ENCODE measurements at places on chromosomes 1 and 21.

GRCh38 chr1:174623324-174624035 lies 175.7 kb downstream of the GPR52 start:
- DNase-seq = no peak

GRCh38 chr1:903305-903704 lies 20.4 kb upstream of the SAMD11 start:
- no peak for DNase-seq

DNA sequence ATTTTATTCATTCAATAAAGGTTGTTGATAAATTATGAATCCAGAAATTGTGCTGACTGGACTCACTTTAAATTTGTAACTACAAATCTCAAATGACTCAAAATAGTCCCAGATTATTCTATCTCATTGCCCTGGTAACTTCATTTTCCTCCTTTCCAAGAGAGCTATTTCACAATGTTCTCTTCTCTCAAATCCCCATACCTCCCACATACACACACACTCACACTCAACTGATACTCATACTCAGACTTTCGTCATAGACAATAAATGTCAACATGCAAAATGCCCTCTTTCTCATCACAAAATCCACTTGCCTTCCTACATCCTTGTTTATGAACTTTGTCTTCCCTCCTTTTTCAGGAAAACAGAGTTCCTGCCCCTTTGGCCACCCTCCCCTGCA lies 33.3 kb downstream of the EXTL2 start:
- no peak for DNase-seq

DNA sequence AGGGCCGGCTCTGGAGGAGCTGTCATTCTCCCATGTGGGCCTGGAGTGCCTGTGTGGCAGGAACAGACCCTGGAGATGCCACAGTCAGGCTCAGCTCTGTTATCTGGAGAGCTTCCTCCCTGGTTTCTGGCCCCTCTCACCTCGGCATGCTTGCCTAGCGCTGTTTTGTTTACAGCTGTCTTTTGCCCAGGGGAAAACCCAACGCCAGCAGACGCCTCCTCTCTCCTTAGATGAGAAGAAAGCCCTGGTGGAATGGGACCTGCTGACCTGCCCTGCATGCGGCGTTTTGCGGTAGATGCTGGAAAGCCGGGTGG lies 104.9 kb downstream of the CRYAA start:
- DNase-seq = no peak

DNA sequence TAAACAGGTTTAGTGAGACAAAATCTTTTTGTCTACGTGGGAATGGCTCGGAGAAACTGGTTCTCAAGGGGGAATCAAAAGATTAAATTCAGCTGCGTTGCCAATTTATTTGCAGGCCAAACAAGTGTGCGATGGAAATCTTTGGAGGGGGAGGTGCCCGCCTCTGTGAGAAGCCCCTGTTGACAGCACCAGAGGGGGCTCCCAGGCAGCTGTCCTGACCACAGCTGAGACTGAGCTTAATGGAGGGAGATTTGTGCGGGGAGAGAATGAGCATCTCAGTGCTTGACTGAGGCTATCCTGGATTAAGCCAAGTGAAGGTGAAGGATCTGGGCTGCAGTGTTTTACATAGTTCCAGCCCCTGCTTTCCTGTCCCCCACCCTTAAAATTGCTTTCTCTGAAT lies 169.7 kb downstream of the ATG4C start:
- no peak for DNase-seq

DNA sequence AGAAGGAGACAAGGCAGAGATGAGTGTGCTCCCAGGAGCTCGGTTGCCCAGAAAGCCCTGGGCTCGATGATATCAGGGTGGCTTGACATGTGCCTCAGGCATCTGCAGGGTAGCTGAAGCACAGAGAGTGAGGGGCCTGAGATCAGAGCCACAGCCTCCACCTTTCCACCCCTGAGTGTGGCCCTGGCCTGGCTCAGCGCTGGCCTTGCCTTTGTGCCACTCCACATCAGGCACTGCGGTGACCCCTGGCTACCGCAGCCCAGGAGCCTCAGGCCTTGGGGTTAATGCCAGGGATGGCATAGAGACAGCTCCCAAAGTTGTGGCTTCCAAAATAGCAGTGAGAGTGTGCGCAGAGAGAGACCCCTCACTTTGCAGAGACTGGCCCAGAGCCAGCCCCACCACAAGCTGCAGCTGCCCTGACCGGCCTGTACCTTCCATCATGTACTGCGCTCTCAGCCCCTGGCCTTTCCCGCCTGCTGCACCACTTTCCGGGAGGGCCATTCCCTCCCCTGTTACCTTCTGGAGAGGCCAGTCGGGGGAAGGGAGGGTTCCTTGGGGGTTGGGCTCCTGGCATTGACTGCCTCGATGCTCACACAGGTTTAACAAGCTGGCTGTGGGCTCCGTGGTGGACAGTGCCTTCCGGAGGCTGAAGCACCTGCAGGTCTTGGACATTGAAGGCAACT lies 19.5 kb downstream of the PODN start:
- DNase-seq = no peak

DNA sequence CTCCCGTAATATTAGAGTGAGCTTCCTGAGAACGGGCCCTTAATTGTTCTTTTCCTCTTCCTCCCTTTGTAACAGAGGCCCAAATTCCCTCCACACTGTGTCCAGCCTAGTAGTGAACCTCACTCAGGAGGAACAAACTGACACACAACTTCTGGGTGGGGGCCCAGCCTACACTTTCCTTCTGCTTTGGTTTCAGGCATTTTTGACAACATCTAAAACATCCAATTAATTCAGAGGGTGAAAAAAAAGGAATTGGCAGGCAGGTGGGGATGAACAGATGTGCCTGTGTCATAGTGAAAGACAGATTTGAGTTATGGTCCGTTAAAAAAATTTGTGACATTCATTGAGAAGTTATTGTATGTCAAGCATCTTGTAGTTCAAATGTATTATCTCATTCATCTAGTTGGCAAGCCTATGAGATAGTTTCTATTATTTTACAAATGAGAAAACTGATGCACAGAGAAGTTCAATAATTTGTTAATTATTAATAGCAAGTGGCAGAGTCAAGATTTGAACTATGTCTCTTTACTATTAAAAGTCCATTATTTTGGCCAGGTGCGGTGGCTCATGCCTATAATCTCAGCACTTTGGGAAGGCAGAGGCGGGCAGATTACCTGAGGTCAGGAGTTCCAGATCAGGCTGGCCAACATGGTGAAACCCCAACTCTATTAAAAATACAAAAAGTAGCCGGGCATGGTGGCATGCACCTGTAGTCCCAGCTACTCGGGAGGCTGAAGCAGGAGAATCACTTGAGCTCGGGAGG lies 41.6 kb upstream of the LRIG2 start:
- DNase-seq = no peak

GRCh38 chr1:38326856-38327255 lies 280.3 kb upstream of the POU3F1 start:
- no peak for DNase-seq

DNA sequence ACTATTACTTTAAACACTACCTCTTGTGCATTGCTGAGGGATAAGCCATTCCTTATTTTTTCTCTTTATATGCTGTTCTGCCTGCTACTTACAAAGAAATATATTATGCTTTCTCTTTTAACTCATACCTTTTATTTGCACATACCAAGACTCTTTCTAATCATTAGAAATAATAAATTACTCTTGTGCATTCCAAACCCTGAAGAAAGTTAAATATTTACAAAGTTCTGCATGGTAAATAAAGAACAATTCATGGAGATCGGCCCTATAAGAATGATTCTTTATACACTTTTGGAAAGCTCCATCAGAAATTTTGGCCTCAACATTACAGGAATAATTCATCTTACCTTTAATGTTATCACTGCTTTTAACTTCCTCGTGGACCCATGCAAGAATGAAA lies 86.7 kb upstream of the PALMD start:
- DNase-seq = no peak

- no peak for DNase-seq
Observed at GRCh38 chr1:93907718-93908117, 1.5 kb downstream of the GCLM start.
